HTR-8/SVneo (cell line): ENCODE measurements at places on chromosomes 6 and 20.

DNA sequence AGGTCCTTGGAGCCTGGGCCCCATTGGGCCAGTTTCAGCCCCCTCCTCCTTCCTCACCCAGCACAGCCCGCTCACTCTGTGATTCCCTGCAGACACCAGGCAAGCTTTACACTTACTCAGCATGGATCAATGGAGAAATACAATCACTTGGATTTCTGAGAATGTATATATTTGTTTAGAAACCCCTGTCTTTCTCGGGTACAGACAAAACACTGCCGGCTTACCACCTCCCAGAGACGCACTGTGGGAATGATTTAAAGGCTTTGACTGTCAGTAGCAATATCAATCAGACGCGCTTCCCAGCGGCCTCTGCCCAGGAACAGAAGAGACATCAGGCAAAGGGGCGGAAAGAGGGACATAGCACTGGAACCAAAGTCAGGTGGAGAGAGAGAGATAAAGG is 186.5 kb downstream of the MAFB start:
- DNase-seq: no peak

GRCh38 chr6:76174722-76175121 is 102.3 kb upstream of the IMPG1 start:
- DNase-seq: no peak

DNA sequence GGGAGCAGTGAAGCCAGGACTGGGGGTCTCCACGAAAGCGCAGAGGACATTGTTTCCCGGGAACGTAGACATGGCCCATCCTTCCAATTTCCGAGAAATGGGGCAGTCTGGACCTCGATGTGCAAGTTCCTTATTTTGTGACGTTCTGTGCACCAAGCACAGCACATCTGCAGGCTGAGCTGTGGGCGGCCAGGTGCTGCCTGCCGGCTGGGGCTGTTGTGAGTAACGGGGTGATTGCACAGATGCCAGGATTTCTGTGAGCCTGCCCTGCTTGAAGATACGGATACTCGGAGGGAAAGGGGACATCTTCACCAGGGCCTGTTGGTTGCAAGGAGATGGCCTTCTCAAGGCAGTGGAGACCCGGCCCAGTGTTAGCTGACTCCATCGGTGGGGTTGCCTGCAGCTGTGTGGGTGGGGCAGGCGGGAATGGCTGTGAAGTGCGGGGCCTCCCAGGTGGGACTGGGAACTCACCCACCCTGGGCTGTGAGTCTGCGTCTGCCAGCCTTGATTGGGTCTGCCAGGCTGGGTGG is 27.6 kb downstream of the CDH4 start:
- DNase-seq: no peak

DNA sequence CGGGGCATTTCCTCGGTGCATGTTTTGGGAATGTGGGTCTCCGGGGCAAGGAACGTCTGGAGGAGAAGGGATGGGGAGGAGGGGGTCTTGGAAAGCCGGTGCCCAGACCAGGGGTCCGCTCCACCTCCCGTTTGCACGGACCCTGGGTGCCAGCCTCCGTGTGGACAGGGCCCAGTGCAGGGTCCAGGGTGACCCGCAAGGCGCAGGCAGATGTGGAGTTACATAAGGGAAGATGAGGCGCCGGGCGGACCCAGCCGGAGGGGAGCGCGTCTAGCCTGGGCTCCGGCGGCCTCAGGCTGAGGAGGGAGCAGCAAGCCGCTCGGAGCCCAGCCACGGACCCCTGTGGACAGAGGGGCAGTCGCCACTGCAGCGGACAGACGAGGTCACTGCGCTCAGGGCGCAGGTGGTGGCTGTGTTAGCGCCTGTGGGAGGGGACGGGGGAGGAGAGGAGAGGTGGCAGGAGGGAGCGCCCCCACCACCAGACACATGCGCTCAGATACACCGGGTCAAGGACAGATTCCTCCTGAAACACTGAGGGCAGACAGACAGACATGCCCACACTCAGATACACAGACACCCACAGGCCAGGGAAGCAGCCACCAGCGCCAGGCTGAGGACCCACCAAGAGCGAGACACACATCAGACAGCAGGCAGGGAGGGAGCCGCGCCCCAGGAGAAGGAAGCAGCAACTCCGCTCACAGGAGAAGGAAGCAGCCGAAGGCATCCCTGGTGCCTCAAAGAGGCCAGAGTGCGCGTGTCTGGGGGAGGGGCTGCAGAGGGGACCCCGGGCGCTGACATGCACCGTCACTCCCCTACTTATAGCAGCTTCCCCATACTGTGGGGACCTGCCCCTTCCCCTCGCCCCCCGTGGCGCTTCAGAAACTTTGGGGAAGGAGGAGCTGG is 839 bp upstream of the HRH3 start:
- no peak for DNase-seq

DNA sequence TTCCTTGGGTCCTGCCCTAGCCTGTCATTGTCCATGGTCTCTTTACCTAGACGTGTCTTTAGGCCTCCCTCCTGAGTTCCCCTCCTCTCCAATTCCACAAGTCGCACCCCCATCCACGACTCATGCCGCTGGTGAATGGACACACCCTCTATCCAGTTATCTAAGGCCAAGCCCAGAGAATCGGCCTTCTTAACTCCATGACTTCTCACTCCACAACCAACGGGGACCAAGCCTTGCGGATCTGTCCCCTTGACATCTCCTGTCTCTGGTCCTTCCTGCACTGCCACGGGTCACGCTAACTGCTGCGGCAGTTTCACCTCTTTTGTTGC is 7.0 kb upstream of the RREB1 start:
- DNase-seq: no peak

DNA sequence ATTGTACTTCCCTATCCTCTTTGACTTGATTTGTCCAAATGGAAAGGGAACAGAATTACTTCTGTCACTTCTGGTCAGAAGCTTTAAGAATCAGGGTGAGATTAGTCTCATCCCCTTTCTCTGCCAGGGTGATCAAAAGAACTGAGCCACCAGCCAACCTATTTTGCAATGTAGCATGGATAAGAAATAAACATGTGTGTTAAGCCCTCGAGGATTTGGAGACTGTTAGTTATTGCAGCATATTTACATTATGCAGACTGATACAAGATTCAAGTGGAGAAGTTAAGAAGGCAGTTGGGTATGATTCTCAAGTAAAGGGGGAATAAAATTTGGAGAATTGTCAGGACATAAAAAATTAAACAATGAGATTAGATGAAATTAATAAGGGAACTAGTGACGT is 106.0 kb downstream of the FRK start:
- no peak for DNase-seq

GRCh38 chr20:3612795-3613572 is 50.2 kb downstream of the GFRA4 start:
- DNase-seq: no peak

DNA sequence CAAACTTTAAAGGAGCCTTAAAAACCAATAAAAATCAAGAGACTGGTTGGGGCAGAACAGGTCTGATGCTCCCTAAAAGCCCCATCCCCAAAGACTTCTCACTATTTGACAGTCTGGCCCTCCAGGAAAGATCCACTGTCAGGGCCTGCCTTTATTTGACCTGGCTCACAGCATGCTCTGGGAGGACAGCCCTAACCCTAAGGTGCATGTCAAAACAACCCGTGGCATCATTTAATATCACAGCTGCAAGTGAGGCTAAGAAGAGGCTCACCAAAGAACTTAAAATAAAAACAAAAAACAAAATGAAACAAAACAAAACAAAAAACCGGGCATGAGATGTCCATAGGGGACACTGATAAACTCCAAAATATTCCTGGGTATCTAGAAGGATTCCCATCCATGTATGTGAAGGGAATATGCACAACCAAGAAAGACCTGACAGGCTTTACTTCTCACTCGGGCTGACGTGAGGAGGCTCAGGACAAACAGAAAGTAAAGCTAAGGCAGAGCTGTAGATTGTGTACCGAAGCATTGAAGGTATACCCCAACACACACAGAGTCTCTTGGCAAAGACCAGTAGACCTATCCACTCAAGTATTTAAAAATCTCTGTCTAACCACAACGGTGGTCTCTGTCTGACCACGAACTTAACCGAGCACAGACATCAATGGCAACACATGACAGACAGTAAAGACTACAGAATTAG is 57.3 kb downstream of the AHI1 start:
- no peak for DNase-seq

GRCh38 chr20:2932498-2932897 is 59.2 kb downstream of the PTPRA start:
- DNase-seq: no peak

DNA sequence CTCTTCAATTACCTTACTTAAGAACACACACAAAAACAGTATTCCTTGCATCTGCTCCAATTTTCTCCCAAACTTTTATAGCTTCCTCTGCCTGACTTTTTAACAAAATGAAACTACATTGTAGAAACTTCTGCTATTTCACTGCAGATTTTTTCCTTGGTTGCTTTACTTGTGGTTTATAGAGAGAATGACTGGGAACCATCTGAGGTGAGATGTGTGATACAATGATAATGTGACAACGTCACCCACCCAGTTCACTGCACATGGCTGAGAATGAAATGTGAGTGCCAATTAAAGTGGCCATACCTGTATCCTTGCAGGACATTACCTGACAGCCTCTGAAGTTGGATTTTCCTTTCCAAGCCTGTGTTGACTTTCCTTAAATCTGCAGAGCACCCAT is 258.4 kb downstream of the CD83 start:
- DNase-seq: no peak

DNA sequence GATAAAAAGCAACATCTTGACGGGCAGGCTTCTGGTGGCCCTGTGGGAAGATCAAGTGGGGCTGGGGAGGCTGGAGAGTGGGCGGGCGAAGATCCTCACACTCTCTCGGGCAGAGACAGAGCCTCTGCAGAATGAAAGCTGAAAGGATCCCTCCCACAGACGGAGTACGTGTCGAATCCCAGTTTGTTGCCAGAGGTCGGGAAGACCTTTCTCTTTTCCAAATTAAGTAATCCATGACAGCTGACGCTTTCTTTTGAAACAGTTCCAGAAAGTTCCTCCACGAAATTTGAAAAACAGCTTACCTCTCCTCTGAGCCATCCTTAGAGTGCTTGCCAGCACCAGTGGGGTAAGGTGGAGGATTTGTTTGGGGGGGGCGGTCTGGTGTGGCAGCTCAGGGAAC is 155.6 kb upstream of the SMLR1 start:
- no peak for DNase-seq

DNA sequence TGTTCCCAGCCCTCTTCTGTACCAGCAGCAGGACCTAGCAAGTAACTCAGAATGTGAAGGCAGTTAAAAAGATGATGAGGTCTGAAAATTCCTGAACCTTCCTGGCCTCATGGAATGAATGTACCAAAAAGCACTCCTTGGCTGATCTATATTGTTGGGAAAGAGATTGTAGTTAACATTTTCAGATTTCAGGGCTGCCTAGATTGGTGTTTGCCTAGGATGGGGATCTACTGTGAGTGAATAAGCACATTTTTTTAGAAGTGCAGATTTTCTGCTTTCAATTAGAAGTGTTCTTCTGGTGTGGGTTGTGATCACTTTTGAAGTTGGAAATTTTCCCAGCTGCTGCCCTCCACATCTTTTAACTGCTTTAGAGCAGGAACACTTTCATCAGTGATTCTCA is 6.2 kb downstream of the MYLIP start:
- DNase-seq: no peak

GRCh38 chr6:15901141-15902115 is 227.5 kb upstream of the MYLIP start:
- DNase-seq: no peak

DNA sequence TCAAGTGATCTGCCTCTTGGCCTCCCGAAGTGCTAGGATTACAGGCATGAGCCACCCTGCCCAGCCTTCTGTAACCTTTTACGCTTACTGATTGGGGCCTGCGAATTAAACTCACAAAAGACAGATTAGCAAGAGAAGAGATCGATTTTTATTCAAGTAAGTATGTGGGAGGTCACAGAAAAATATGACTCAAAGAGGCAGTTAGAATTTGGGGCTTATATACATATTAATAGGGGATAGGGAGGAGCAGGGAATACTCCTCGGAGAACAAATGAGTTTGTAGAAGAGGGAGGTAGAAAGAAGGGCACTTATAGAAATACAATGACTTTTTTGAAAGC is 78.9 kb downstream of the CD24 start:
- DNase-seq: no peak

DNA sequence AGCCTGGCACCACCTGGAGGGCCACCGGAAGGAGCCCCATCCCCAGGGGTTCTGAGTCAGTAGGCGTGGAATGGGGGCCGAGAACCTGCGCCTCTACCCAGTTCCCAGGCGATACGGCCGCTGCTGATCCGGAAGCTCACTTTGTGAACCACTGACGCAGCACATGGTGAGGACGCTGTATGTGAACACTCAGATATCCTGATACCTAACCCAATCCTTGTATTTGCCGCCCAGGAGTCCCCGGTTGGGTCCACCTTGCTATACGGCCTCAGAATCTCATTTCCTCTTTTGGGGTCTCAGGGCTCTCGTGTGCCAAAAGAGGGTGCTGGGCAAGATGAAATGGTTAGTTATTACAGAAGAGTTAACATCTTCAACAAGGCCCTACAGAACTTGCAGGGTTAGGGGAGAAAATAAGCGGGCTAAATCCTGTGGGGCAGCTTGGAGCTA is 604 bp upstream of the RAB5IF start:
- no peak for DNase-seq
